ENCODE measurements at places on chromosomes 5 and 9.
A peak's percentile ranks its signal among the peaks of the same experiment; 100 is the strongest.

GRCh38 chr9:95305770-95306492 lies 11.6 kb downstream of the FANCC start:
- peak; percentile 63 for DNase-seq

DNA sequence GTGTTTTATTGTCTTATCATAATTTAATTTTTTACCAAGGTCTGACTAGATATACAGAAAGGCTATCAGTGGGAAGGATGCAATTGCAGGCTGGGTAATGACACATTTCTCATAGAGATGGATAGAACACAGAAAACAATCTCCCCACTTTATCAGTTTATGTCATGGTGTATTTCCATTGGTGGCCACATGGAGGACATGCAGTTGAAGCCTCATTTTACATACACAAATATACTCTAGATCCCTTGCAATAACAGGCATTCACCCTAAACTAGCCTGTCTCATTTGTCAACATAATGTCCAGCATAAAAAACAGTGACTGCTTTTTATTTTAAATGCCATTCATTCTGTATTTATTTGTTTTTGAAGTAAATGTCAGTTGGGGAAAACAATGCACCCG lies 526.3 kb downstream of the GABRG2 start:
- no peak for DNase-seq

GRCh38 chr5:32646061-32646969 lies 61.0 kb downstream of the SUB1 start:
- no peak for DNase-seq

DNA sequence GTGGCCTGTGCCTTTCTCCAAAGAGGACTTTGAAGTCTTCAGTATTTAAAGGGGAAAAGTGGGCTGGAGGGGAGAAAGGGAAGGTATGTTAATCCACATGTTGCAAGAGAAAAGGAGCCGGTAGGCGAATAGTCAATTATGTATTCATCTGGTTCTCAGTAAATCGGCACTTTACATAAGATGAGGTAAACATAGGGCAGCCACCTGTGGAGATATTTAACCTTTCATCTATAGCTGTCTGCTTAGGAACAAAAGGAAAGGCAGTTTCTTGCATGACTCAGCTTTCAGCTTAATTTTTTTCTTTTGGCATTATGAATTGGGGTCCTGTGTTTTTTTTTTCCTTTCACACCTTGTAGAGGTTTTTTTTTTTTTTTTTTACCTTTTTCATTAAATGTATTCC lies 42.2 kb downstream of the FGD3 start:
- no peak for DNase-seq

- no peak for DNase-seq
These were observed 48.2 kb downstream of the CXXC5 start for GRCh38 chr5:139696167-139696893.

DNA sequence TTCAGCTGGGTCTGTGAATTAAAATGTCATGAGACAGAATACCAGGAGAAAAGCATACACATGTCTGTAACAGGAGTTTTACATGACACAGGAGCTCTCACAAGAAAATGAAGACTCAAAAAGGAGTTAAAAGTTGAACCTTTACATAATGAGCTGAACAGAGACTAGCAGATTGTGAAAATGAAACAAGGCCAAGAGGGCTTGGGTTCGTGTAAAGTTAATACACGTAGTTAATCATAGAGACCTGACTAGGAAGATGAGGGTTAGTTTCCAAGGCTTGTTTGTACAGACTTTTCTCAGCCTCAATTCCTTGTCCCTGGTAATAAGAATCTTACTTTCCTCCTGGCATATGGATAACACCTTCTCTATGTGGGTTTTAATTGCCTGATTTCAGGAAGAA lies 1294.0 kb downstream of the MAT2B start:
- DNase-seq: no peak

DNA sequence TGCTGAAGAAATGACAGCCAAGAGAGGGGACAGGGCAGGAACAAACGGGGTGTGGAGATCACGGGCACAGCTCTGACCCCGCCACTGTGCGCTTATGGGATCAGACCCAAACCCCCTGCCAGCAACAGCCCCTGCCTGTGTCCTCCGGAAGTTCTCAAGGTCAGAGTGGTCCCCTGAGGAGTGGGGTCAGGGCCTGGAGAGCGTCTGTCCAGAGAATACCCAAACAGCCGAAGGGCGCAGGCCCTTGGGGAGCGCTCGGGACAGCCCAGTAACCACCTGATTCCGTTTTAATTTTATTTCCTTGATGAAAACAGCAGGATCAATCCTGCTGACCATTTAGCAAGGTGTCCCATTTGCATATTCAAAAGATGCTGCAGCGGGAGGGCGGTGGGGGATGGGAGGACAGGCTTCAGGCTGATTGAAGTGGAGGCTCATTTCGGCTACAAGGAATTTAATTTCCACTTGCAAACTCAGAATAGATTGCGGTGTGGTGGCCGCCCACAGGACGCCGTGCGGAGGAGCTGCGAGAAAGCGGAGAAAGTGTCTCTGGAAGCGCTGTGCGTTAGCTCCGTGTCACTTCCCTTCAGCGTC lies 32.6 kb upstream of the TMEM250 start:
- DNase-seq: no peak

DNA sequence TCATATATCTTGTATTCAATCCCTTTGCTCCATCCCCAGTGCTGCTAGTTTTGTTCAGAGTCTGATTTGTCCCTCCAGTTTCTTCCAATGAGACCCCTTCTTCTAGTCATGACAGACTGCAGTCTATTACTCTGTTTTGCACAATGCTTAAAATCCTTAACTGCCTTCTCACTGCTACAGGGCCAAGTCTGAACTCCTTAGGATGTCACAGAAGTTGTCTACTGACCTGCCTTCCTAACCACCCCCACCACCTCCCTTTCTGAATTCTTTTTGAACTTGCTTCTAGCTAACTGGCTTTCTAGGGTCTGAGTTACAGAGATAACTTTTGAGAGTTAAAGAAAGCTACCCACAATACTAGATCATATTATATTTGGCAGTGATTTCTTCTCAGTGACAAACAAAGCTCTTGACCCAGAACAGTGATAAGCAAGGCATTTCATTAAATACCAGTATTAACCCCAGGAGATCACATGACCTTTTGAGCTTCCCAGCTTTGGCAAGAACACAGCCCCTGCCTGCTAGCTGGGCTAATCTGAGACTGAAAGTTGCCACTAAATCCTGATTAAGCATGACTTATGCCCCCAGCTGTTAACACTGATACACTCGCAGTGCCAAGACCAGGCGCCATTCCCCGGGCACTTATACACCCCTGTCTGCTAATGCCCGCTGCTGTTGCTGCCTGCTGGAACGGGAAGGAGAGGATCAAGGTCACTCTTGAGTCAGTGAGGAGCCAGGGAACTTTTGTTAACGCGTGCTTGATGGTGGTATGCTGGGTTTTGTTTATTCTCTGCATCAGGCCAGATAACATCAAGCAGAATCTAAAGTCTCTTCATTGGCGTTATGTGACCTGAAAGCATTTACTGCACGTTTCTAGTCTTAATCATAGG lies 36.4 kb upstream of the ADAMTSL1 start:
- DNase-seq: peak; percentile 76
